ENCODE measurements at places on chromosomes 7 and 10. TPM values are rescaled to one million over a fixed set of nuclear protein-coding genes. Genes with fewer than 3 reads are reported as not detected.

Gene DDX50
- 14.2 TPM for polyA plus RNA-seq

Gene NAT16
- polyA plus RNA-seq: not detected

Gene OLAH
- polyA plus RNA-seq: 0.09 TPM

Gene ZNF25
- 6.7 TPM for polyA plus RNA-seq

All from CD14-positive monocyte (primary cell).